ENCODE measurements at places on chromosomes 3 and 15.

GRCh38 chr15:73558529-73558928 is 74.7 kb downstream of the NPTN start:
- DNase-seq, result no peak

DNA sequence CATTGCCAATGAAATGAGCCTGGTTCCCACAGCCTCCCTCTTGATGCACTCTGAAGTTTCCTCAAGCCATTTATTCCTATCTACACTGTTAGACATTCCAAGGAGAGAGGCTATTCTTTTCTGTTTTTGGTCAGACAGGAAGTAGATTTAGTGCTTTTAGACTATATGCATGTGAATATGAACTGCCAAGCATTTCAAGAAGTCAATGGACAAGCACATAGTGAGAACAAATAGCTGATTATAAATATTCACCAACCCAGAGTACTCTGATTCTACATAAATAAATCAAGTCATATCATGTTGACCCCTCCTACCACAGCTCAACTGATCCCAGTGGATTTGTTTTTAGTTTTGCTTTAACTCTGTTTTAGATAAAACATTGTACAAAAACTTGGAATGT is 412.5 kb upstream of the RARB start:
- DNase-seq, result no peak

- no peak for DNase-seq
These were observed 184.6 kb downstream of the SYNPR start for GRCh38 chr3:63462732-63463131.

- DNase-seq, result no peak
These were observed 309.4 kb downstream of the ULK4 start for GRCh38 chr3:41652506-41652905.

- no peak for DNase-seq
These were observed 139.6 kb downstream of the RBPMS2 start for GRCh38 chr15:64635499-64636495.

DNA sequence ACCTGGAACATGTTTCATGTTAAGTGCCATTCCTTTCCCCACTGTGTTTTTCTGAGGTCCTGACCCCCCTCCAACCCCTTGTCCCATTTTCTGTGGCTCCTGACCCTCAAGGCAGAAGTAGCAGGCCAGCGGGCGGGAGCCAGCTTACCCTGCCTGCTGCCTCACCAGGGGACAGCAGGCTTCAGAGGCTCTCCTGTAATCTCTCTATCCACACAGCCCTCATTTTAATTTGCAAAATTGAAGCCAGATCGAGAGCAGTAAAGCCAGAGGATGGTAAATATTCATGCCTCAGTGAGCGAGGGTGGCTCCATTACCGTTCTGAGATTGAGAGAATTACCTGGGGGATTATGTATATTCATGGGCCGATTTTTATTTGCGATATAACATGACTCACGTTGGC is 147.6 kb downstream of the DNAJB8 start:
- DNase-seq, result no peak

DNA sequence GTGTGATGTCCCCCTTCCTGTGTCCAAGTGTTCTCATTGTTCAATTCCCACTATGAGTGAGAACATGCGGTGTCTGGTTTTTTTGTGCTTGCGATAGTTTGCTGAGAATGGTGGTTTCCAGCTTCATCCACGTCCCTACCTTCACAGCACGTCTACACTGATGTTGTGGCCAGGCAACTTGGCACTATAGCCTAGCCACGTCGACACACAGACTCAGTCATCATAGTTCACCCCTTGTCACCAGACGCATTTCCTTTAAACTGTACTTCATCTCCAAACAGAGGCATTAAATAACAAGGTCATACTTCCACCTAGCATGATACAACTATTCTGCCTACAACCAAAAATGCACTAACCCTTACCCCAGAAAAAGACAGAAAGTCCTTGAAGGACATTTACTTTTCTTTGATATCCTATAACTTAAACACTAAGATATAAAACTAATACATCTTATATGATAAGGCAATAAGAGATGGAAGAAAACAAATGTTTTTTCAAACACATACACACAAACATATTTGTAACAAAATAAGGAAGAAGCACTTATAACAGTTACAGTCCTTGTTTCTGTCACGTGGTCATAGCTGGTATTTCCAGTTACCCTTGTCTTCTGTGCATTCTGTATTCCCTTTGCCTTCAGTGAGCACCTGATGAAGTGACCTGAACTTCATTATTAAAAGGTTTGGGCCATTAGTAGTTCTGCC is 121.4 kb downstream of the KLF13 start:
- DNase-seq, result no peak

DNA sequence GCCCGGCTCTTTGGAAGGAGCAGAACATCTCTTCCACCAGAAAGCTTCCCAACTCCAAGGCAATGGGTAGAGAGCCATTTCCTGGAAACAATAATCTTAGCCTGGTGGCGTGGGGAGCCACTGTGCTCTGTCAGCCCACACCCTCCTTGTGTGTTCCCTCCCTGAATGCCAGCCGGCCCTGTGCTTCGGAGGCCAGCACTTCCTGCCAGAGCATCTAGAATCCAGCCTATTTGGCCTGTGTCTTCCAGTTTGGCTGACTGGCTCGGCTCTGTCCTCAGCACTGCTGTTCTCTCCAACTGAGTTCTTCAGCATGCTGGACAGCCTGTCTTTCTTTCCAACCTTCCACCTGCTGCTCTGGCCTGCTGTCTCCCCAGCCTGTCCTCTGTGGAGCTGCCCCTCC is 349.3 kb downstream of the MFSD1 start:
- no peak for DNase-seq

GRCh38 chr3:197883541-197883940 is 66.4 kb upstream of the RPL35A start:
- no peak for DNase-seq

GRCh38 chr3:31210068-31210645 is 315.7 kb upstream of the GADL1 start:
- no peak for DNase-seq

DNA sequence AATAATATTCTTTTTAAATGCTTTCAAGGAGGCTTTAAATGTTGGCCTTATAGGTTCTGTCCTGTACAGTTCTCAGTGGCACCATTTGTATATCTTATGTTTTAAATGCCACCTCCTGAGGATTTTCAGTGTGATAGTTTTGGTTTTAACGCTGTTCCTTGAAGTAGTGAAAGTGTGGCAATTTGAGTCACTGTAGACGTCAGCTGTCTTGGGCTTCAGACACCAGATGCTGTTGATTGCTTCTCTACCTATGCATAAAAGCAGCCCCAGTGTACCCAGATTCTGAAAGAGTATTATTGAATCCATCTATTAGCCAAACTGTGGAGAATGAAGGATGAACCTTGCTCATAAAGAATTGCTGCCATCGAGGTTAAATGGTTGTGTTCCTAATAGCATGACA is 316.8 kb upstream of the GBE1 start:
- no peak for DNase-seq

GRCh38 chr3:186815435-186815834 is 9.2 kb upstream of the RFC4 start:
- no peak for DNase-seq

- DNase-seq, result no peak
These were observed 590.1 kb upstream of the CBLB start for GRCh38 chr3:106458952-106459351.

DNA sequence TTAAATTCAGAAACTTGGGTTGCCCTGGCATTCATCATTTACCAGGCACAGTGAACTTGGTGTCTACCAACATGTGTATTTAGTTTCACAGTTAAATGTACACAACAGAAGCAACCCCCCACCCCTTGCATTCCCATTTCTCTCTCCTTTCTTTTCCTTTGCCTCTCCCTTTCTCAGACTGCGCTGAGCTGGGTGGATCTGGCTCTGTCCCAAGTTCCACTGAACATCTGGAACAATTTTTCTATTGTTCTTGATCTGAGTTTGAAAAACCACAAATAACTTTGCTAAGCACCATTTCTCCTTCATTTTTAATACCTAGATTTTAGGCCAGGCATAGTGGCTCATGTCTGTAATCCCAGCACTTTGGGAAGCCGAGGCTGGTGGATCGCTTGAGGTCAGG is 242.2 kb downstream of the ABHD5 start:
- DNase-seq, result no peak

DNA sequence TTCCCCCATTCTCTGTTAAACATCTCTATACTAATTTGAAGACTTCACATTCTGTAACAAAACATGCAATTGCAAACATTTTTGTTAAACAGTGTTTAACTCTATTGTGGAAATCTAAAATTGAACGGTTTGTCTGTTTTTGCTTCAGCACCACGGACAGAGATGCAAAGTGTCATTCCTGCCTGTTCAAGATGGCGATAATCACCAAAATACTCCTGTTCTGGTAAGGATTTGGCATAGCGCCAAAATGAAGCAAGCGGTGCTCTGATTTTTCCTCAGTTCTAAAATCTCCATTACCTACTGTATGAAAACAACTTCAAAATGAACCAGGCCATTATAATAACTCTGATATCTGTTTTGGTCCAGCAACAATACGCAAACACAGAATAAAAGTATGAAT is 129.7 kb upstream of the TUSC7 start:
- DNase-seq, result no peak

- peak; percentile 84 for DNase-seq
These were observed at the start of gene RAB43 for GRCh38 chr3:129121792-129122411. RAB43 (minus strand) TSS chr3:129121804; CDS start chr3:129121489, 315 bp downstream.

DNA sequence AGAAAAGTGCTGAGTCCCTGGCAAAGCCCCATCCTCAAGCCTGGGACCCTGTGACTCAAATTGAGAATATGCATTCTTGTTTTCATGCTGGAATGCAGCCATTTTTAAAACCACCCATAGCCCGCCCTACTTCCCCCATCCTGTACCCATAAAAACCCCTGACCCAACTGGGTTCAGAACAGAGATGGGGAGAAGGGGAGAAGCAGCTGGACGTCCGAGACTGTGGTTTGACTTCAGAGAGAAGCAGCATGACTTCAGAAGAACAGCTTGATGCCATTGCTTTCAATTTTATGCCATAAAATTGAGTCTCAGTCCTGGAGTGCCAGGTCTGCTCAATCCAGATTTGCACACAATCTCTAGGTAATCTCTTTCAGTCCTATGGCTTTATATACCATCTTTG is 78.2 kb downstream of the BCHE start:
- no peak for DNase-seq

DNA sequence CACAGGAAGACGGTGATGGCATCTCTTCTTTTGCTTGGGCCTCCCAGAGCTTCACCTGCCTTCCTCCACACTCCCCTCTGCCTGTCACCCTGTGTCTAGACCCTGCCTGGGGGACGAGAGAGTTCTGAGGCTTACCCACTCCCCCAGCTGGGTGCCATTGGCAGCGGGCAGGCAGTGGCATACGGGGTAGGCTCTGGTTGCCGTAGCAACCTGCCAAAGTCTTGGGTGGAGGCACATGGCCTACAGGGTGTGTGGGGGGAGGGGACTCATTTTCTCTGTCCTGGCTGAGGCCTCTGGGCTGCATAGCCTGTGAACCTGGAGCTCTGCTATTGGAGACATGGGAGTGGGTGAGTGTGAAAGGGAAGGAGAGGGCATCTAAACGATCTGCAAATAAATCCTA is 4.4 kb downstream of the INSYN1 start:
- no peak for DNase-seq

GRCh38 chr3:101836652-101837598 is 12.4 kb upstream of the NFKBIZ start:
- DNase-seq, result no peak

DNA sequence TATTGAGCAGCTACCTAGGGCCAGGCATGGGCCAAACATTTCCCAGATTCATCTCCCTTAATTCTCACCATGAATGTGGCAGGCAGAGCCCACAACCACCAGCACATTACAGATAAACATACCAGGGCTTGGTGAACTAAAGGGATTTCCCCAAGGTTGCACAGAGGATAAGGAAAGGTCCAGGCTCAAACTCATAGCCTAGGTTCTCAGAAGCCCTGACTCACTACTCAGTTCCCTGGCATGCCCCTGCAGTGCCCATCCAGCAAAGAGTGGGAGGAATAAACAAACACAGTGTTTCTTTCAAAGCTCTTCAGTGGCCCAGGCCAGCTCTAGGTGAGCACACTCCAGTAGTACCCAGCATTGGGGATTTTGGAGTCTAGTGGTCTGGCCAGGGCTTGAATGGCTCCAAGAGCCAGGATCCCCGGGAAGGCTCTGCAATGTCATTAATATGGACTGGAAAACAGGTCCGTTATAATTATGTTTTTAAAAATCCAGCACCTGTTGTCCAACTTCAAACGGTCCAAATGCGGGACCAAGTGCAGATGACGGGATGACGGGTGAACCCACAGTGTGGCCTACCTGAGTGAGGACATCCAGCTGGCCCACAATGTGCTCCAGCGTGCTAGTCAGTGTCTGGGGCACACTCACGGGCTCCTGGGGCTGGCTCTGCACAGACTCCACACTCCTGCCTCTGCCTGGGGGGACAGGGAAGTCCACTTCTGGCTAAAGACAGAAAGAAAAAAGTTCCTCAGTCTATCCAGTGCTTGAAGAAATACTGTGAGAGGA is 39.8 kb upstream of the DUSP7 start:
- no peak for DNase-seq

DNA sequence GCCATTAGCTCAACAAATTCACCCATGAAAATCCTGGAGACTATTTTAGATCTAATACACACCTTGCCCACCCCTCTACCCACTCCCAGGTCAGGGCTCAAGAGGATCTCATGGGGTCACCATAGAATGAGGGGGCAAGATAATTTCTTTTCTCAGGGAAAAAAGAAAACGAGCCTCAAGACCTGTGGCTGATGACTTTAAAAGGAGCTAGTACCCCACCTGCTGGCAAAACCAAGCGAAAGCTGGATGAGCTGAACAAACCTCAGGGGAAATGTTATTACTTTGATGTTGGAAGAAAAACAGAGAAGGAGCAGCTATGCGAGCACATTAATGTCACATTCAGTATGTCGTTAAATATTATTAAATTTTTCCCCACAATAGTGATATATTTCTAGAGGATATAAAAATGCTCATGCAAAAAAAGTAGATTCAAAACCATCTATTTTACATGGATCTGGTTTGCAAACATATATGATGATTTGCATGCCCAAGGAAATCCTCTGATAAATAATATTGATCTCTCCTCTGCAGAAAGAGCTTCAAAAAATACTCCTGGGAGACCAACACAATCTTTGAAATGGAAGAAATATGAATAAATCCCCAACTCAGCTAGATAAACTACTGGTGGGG is 37.7 kb downstream of the PLD1 start:
- DNase-seq, result peak; percentile 63

DNA sequence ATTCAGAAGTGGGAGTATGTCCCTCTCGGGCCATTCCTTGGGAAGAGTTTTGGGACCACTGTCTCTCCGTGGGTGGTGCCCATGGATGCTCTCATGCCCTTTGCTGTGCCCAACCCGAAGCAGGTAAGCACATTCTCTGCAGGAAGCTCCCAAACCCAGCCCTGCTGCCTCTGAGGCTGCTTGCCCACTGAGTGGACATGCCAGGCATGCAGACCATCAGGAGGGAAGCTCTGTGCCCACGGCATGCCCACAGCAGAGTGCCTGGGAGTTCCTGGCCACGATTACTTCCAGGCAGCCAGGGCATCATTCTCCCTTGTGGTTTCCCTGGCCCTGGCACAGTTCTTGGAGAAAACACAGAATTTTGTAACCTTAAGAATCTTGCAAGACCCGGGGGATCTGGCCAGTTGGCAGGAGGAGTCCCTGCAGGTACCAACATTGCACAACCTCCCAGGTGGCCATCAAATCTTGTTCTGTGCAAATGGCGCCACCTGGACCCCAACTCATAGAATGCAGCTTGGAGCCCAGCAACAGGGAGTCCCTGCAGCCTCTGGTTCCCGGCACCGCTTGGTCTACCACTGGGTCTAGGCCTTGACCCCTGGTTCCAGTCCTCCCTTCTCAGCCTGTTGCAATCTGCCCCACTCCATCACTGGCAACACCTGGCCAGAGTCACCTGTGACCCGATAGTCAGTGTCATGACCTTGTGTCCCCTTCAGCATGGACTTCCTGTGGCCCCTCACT is 20.4 kb downstream of the FAH start:
- DNase-seq, result peak; percentile 80

All from activated CD4-positive, alpha-beta T cell treated with anti-CD3 and anti-CD28 coated beads, Interleukin-2, amount 10 ng/mL, durations not matched to agents 7 days and 5 days (primary cell).